ENCODE measurements at places on chromosomes 7 and 10.

GRCh38 chr10:98256692-98257091 is 11.3 kb downstream of the LOXL4 start:
- no peak for DNase-seq

DNA sequence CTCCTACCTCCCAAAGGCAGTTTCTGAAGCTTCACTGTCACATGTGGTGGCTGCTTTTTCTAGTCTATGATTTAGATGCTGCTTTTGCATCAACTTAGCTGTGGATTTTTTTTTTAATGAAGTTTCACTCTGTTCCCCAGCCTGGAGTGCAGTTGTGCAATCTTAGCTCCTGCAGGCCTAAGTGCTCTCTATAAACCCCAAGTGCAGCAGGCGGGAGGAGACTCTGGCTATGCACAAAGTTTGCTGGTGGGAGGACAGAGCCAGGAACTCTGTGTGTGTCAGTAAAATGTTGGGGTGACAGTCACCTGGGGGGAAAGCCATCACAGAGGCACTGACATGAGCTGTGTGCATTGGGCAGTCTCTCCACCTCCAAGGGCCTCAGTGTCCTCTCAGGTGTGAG is 138.8 kb upstream of the FAM20C start:
- no peak for DNase-seq

DNA sequence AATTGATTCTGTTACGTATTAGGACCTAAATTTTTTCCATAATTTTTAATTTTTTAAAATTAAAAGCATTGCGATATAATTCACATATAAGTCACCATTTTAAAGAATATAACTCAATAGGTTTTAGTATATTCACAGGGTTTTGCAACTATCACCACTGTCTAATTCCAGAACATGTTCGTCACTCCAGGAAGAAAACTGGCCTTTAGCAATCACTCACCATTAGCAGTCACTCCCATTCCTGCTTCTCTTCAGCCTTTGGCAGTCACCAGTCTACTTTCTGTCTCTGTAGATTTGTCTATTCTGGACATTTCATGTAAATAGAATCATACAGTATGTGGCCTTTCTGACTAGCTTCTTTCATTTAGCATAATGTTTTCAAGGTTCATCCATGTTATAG is 176.5 kb downstream of the EXOC4 start:
- no peak for DNase-seq

- no peak for DNase-seq
These were observed 297.6 kb upstream of the PITRM1 start for GRCh38 chr10:3470191-3470590.

DNA sequence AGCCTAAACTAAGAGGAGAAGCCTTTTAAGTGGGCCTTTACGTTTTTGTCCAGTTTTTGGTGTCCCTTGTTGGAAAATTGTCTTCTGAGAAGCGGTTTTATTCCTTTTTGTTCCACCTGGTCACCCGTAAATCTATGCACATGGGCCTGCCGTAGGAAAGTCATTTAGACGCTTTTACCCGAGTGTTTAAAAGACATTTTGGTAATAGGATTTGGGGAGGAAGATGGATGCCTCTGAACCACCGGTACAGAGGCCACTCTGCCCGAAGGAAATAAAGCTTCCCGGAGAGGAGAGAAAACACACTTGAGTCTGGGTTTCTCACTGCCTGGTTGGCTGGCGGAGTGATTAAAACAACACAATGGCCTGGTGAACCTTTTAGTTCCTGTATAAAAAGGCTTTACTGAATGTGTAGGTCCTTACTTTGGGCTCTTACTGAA is 760 bp downstream of the THNSL1 start:
- no peak for DNase-seq

DNA sequence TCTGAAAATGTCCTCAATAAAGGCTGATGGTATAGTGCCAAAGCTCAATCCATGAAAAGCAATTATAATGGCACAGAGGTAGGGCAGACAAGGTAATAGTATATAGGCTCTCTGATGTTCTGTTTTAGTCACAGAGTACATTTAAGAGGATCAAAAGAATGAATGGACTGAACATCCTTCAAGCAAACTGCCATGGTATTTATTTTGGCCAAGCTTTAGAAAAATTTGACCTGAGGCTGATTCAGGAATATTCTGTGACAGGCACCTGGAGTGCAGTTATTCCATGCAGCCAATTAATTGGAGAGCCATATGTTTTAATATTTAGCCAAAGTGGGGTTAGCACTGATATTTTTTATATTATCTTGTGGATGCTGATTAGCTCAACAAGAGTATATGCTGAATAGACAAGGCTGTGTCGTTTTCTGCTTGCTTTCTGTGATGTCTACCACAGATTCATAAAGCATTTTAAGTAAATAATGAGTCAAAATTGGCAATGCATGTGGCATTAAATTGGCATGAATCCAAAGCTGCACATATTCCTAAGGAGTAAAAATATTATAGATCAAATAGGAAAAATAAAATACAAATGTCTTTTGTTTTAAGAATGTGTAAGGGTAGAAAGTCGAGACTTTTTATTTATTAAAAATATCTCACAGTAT is 177.4 kb downstream of the PCLO start:
- no peak for DNase-seq
